Glomerular endothelial cell (primary cell): ENCODE measurements at places on chromosomes 4 and X.

GRCh38 chrX:104310657-104311254 is 56.0 kb upstream of the ESX1 start:
- no peak for DNase-seq

GRCh38 chr4:101286663-101287062 is 60.7 kb downstream of the PPP3CA start:
- DNase-seq: no peak

GRCh38 chr4:156794863-156795262 is 176.7 kb downstream of the PDGFC start:
- no peak for DNase-seq

DNA sequence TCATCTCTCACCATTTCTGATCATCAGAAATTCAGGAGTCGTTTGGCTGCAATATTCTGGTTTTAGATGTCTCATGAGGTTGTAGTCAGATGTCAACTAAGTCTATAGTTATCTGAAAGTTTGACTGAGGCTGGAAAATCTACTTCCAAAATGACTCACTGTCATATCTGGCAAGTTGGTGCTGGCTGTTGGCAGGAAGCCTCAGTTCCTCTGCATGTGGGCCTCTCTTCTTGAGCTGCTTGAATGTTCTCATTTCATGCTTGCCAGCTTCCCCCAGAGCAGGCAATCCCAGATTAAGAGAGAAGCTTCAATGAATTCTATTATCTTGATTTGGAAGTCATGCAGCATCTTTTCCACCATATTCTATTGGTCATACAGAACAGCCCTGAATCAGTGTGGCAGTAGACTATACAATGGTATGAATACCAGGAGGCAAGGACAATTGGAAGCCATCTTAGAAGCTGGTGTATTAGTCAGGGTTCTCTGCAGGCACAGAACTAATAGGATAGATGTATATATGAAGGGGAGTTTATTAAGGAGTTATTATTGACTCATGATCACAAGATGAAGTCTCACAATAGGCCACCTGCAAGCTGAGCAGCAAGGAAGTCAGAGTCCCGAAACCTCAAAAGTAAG is 46.8 kb upstream of the ELF2 start:
- DNase-seq: no peak
